ENCODE measurements at places on chromosomes 12 and 14. TPM values are rescaled to one million over a fixed set of nuclear protein-coding genes. Genes with fewer than 3 reads are reported as not detected.

DNA sequence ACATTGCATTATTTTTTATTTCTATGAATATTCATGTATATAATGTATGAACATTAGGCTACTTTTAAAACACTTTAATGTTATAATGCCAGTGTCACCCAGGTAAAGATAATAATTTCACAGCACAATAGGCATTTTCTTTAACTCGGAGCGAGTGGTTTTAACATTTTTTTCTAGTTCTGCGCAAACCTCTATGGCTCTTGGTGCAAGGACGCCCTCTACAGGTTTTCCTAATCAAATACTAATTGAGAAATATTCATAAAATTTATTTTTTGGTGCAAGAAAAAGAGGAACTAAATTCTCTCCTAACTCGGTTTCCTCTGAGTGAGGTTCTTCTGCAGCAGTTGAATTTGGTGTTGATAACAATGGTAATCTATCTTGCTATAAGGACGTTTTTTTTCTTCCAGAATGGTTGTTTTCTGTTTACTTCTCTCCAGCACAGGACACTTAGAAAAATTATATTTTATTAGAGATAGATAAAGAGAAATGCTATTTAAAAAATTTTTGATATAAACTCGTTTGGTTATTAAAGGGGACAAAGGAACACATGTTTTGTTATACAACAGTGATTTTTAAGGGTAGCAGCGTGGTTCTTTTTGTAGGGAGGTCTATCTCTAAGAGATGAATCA, 2.4 kb upstream of the WIF1 start:
- peaks cover 42% of the 10 kb centered on the region for H3K27me3 ChIP-seq
- no peaks in the 10 kb centered on the region for H3K36me3 ChIP-seq
- no peak overlapping the region for H3K4me3 ChIP-seq

GRCh38 chr14:105761842-105762241, 235.5 kb downstream of the TMEM121 start:
- no peaks in the 10 kb centered on the region for H3K36me3 ChIP-seq
- no peak overlapping the region for H3K4me3 ChIP-seq
- H3K27me3 ChIP-seq, result peaks cover 8% of the 10 kb centered on the region
- no peak for DNase-seq

DNA sequence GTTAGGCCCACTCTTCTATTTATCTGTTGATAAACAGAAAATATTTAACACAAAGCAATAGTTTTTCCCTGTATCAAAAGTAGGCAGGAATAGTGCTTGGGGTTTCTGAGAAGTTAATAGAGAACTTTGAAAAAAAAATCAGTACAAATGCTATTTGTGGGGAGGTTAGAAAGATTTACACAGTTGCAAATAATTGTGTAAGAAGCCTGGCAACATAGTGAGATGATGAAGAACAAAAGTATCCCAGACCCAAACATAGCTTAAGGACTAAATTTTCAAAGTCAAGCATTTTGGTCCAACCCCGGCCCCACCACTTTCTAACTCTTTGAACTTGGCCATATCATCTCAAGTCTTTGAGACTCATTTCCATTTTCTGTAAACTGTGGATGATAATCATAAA, 687.5 kb upstream of the TMEM132C start:
- no peaks in the 10 kb centered on the region for H3K4me1 ChIP-seq
- no peak for DNase-seq
- no peak overlapping the region for H3K4me3 ChIP-seq
- H3K27me3 ChIP-seq, result no peaks in the 10 kb centered on the region

DNA sequence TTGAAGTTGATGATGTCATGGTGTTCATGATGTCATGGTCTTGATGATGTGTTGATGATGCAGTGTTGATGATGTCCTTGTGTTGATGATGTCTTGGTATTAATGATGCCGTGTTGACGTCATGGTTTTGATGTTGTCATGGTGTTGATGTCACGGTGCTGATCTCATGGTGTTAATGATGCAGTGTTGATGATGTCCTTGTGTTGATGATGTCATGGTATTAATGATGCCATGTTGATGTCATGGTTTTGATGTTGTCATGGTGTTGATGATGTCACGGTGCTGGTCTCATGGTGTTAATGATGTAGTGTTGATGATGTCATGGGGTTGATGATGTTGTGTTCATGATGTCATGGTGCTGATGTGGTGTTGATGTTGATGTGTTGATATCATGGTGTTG, 48.0 kb upstream of the RIMBP2 start:
- DNase-seq, result peak; percentile 59
- no peak overlapping the region for H3K27ac ChIP-seq
- peaks cover 11% of the 10 kb centered on the region for H3K27me3 ChIP-seq
- peaks cover 6% of the 10 kb centered on the region for H3K4me1 ChIP-seq
- H3K36me3 ChIP-seq, result no peaks in the 10 kb centered on the region

DNA sequence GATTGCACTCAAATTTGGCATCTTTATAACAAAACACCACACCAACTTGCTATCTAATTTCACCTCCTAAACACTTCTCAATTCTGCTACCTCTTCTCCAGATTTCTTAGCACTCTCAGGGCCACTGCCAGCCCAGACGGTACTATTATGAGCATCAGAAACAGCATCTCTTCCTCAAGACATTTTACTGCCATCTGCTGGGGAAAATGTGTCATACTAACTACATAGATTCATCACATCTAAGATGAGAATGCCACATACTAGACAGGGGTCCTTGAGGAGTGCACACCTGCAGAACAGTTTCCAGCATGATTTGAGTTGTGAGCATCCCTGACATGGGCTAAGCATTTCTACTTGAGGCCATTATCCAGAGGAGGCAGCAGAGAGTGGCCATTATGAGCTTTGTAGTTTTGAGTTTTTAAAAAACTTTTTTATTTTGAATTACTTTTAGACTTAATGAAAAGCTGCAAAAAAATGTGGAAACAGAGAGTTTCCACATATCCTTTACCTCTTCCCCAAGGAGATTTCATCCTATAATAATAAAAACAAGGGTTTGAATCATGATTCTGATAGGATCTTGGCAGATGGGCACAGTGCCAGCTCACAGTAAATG, 15.1 kb upstream of the GRIP1 start:
- peaks cover 19% of the 10 kb centered on the region for H3K27me3 ChIP-seq
- H3K27ac ChIP-seq, result no peak overlapping the region
- no peak overlapping the region for H3K4me3 ChIP-seq
- no peaks in the 10 kb centered on the region for H3K36me3 ChIP-seq
- DNase-seq, result no peak

The SLC5A8 gene
- not detected for total RNA-seq

DNA sequence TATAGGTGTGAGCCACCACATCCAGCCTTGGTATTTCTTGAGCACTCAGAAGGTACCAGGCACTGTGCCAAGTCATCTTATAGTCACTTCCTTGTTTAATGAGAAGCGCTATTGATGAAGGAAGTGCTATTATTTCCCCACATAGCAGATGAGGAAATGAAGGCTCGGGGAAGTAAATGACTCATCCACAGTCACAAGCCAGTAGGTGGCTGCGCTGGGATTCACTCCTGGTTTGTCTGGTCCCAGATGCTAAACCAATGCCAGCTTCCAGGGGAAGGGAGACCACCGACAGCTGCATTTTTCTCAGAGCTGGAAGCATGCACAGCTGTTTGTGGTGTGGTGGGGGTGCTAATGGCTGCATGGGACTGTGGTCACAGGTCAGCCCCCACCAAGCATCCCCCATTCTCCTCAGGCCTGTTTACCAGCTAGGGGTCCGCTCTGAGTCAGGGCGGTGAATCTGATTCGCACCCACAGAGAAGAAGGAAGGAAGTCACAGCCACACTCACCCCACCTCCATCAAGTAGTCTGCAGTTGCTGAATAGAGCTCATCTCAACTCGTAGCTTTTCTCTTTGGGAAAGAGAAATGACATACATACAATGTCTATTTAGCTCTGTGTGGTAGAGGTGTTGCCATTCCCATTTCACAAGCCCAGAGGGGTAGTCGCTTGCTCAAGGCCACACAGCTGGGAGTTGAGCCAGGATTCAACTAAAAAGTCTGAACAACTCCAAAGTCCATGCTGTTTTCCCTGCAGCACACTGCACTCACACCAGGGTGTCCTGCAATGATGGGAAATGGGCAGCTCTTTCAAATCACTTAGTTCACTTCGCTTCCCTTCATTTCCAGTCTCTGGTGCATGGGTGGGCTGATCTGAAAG, 6.3 kb upstream of the LTBP2 start:
- H3K4me3 ChIP-seq, result peak overlapping the region; percentile 45
- no peaks in the 10 kb centered on the region for H3K36me3 ChIP-seq

- no peak overlapping the region for H3K27ac ChIP-seq
- peaks cover 2% of the 10 kb centered on the region for H3K27me3 ChIP-seq
- no peaks in the 10 kb centered on the region for H3K4me1 ChIP-seq
- H3K36me3 ChIP-seq, result no peaks in the 10 kb centered on the region
Observed at GRCh38 chr14:88987516-88987915, 163.1 kb downstream of the TTC8 start.

DNA sequence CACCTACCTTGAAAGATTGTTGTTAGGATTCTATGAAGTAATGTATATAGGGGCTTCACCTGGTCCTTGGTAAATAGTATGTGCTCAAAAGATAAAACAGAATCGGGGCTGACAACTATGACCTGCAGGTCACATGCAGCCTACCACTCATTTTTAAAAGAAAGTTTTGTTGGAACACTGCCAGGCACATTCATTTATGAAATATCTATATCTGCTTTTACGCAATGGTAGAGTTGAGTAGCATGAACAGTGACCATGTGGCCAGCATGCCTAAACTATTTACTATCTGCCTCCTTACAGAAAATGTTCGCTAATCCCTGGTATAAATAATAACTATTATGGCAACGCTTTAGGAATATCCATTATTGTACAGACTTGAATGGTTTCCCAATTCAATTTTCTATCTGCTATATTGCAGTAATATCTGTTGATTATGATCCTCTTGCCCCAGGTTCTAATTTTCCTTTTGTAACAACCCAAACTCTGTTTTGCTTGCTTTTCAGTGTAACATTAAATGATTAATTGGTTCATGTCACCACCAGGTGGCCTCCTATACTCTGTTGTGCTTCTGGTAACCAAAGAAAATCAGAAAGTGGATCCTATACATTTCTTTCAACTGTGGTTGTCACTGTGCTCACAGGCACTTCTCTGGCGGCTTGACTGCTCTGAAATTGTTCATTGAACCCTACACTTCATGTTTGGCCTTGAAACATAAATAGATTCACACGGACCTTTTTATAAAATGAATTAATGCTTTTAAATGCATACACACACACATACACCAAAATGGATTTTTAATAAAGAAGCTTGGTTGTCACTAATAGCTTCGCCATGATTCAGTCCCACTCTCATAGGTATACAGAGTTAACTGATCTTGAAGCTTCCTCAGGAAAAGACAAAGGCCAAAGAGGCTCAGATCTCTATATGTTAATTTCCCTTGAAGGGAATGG, 227.7 kb upstream of the NPAS3 start:
- no peak for DNase-seq
- H3K4me3 ChIP-seq, result no peak overlapping the region
- H3K27me3 ChIP-seq, result no peaks in the 10 kb centered on the region
- H3K27ac ChIP-seq, result no peak overlapping the region
- no peaks in the 10 kb centered on the region for H3K4me1 ChIP-seq

All from activated CD8-positive, alpha-beta memory T cell treated with anti-CD3 and anti-CD28 coated beads, Interleukin-2, amount 10 ng/mL, durations not matched to agents 7 days and 5 days (primary cell).